NCI-H187 (cell line): ENCODE measurements at places on chromosomes 5 and 9.

DNA sequence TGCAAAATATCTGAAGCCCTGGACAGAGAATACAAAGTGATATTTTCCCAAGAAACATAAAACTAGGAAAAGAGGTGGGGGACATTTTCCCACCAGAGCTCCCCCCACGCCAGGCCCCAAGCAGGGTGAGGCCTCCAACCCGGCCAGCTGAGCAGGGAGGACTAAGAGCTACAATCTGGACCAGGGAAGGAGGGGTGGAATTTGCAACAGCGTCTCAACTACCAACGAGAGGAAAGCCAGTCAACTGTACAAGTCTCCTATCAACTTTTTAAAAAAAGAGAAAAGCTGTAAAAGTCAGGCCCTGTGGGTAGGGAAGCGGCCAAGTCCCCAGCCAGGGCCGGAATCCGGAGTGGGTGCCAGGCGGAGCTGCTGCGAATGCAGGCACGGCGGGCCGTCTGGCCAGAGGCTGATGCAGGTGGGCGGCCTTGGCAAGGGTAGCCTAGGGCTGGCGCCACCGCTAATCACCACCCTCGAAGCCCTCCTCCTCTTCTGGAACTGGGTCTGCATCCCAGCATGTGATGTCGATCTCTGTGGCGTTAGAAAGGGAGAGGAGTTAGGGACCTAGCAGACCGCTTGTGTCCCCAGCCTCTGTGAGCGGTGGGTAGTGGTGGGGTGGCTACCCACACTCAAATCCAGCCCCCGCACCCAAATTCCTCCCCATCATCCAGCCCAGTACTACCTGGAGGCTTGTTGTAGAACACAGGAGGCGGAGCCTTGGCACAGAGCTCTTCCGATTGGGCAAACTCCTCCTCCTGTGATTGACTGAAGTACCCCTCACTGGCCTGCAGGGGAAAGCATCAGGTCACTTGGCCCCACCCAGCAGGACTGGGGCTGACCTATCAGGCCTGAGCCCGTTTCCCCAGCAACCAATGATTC, 10.6 kb downstream of the PRR7 start:
- DNase-seq = peak; percentile 74

DNA sequence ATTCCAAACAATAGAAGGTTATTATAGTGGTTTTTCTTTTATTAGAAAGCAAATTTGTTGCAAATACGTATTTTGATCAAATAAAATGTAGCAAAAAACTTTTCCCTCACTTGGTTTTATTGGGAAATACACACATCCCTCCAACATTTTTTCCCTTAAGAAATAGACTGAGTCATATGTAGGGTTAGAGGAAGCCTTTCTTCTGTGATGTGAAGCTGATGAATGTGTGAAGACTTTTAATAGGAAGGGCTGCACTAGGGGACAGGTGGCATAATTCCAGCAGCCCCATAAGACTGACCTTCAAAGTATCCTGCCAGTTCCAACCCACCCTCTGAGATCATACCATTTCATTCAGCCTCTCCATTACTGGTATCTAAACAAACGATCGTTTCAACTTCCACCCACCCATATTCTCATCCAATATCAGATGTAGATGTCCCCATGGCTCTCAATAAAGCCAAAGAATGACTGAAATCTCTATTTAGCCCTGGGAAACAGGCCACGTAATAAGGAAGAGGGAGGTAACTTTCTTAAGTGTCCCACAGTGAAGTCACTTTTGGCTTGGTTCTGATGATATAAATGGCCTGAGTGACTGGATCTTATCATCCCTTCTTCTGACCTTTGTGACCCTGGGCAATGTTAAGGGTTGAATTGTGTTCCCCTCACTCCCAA, 64.7 kb upstream of the LPAR1 start:
- no peak for DNase-seq

- no peak for DNase-seq
Measured at GRCh38 chr5:137461391-137462264, 37.5 kb downstream of the SPOCK1 start.

DNA sequence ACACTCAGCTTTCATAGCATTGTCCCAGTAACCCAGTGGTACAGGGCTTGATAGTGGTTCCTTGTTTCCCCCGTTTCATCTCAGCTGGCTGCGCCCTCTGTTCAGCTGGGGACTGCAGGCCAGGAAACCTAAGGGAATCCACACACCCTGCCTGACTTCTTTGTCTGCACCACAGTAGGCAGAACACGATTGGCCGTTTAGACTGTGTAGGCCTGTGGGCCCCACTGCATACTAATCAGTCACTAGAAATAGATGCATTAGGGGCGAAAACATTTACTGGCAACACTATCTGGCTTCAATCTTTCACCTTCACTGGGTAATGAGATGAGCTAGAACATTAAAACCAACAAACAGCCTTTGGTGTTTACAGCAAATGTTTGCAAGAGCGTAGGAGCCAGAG, 512.7 kb upstream of the BRINP1 start:
- DNase-seq = no peak

DNA sequence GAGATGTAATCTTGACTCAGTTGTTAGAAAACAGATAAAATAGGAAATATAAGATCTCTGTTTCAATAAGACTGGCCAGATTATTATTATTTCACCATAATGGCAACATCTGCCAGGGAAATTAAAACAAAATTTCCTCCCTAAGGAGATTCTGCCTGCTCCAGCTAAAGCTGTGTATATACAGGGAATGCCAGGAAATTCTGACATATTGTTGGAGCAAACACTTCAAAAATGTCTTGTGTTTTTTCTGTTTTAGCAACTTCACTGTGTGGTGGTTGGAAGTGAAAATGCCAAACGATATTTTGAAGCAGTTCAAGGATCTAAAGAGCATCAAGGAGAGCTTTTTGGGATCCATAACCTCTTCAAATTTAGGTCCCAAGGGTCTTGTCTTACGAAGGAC, 90.8 kb downstream of the ERCC6L2 start:
- no peak for DNase-seq

DNA sequence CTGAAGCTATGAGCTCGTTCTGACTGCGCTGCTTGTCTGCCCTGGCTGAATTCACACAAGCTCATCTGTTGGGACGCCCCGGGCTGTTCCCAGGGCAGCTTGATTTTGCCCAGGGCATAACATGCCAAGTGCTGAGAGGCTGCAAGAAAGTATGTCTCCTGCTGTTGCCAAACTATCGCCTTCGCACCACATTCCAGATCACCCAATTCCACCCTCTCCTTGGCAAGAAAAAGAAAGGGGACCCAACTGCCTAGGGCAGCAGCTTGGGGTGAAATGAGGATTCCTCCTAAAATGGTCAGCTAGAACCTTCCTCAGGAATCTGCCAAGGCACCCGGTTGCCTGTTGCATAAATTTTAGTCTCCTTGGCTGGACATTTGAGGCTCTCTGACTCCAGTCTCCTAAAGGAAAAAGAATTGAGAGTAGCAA, 21.2 kb downstream of the COL15A1 start:
- no peak for DNase-seq

GRCh38 chr5:20050262-20050661, 62.3 kb upstream of the CDH18 start:
- no peak for DNase-seq

- no peak for DNase-seq
Measured at GRCh38 chr5:136058039-136058971, 29.5 kb downstream of the TGFBI start.
